Stimulated activated CD8-positive, alpha-beta memory T cell treated with anti-CD3 and anti-CD28 coated beads, Interleukin-4, amount 100 ng/mL, for 4 hours (primary cell): ENCODE measurements at places on chromosomes 2 and 18.

DNA sequence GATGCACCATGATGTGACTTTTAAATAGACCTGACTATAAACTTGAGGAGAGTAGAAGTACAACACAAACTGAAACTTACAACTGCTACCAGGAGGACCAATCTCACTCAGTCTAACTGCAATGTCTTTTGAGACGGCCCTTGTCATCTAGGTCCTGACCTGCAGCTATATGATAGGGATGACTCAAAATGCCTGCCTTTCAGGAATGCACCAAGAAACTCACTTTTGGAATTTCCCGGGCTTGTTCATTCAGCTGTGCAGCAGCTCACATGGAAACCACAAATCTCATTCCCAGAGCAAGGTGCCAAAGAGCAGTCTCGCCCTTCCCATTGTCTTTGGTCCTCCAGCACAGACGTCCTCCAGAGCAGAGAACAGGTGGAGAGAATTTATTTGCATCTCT lies 113.7 kb downstream of the SPOPL start:
- DNase-seq = no peak

DNA sequence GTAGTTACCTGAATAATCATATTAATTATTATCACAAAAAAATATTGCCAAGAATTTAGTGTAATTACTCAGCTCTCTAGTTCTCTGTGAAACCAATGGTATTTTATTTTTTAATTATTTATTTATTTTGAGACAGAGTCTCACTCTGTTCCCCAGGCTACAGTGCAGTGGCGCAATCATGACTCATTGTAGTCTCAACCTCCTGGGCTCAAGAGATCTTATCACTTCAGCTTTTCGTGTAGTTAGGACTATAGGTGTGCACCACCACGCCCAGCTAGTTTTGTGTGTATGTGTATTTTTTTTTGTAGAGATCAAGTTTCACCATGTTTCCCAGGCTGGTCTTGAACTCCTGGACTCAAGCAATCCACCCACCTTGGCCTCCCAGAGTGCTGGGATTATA lies 440.4 kb upstream of the CDH20 start:
- DNase-seq = no peak

GRCh38 chr18:49304751-49305150 lies 155.7 kb downstream of the DYM start:
- no peak for DNase-seq

DNA sequence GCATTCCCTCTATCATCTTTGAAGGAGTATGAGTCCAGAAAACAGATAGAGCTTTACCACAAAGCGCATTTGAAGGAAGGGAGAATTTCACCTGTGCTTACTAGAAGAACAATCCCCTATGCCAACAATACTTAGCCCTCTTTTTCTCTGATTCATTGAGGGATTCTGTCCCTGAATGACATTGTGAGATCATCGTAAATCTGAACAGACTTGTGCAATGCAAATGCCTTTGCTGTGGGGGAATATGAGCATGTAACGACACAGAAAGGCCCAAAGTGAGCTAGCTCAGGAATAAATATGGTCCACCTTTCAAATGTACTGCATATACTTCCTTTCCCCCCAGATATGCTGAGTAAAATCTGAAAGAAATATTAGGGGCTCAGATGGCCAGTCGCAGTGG lies 67.6 kb downstream of the SCN1A start:
- DNase-seq = no peak
